ENCODE measurements at places on chromosomes 16 and 17.
A peak's percentile ranks its signal among the peaks of the same experiment; 100 is the strongest.

GRCh38 chr17:76422406-76422805 is 30.5 kb downstream of the UBE2O start:
- DNase-seq, result no peak

DNA sequence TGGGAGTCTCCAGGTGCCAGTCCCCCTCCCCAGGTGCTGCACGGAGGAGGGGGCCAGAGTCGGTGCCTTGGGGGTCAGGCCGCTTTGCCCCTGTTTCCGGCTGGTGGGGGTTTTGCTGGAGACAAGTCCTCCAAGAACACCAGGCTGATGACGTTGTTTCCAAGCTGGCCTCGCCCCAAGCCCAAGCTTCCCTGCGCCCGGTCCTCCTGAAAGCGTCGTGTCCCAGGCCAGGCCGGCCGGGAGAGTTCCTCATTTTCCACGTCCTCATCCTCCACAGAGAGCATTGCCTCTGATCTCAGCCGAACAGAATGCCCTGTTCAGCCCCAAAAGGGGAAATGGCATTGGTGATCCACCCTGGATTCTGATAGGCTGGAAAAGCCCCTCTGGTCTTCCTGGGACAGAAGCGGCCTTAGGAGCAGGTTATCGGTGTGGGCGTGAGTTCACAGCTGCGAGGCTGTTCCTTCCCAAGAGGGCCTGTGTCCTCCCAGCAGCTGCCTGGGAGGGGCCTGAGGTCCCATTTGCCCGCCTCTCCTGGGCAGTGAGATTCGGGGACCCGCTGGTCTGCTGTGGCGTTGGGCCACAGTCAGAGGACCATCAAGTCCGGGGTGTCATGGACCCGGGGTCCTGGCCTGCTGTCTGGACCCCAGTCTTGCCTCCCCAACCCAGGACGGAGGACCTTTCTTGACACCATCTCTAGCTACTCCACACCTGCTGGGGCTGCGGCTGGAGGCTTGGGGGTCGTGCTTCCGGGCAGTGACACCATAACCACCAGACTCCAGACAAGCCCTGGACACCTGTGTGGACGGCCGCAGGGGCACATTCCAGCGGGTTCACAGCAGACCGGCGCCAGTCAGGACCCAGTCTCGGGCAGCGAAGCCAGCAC is 7.1 kb downstream of the SOX8 start:
- no peak for DNase-seq

GRCh38 chr17:59367657-59368045 is 36.2 kb downstream of the YPEL2 start:
- no peak for DNase-seq

DNA sequence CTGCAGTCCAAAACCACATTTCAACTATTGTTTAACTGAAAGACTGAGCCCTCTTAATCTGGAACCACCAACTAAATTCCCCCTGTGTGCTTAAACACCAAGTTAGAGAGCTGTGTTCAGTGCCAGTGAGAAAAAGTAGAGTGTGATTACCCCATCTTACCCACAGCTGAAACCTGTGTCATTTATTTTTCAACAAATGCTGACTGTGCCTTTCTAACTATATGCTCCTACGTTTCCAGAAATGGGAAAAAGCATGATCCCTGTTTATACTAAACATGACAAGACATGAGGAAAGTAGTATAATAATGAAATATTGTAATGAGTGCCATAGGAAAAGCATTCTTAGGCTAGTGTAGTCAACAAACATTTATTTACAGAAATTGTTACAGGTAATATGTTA is 7.4 kb upstream of the TOX3 start:
- no peak for DNase-seq

- DNase-seq, result no peak
Observed at GRCh38 chr16:3458278-3458851, 14.9 kb downstream of the NAA60 start.

DNA sequence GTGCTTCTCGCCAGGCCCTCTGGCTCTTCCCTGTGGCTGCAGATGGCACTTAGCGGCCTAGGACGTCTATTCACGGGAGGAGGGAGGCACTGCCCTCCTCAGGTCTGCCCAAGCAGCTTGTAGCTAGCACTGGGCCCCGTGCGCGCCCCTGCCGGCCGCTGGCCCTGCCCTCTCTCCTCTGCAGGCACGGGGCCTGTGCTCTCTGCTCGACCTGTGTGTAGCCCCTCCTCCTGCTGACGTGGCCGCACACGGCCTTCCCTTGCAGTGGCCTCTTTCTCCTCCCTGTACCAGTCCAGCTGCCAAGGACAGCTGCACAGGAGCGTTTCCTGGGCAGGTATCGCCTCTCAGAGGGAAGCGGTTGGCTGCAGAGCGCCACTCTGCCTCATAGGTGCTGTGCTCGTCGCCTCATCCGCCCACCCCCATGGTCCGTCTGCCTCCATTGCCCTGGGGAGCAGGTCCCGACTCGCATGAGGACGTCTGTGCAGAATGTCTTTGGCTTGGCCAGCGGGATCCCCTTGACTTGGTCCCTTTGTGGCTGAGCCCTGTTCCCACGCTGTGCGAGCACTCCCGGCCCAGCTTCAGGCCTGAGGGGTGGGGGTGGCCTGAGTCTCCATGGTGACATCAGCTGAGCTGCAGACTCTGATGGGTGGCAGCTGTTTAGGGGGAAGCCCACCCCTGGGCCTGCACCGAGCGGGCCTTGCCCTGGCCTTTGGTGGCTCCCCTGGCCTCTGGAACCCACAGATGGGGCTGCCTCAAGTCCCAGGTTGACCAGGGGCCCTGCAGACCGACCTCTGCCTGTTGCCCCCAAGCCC is 34.6 kb downstream of the TSC2 start:
- DNase-seq, result no peak

DNA sequence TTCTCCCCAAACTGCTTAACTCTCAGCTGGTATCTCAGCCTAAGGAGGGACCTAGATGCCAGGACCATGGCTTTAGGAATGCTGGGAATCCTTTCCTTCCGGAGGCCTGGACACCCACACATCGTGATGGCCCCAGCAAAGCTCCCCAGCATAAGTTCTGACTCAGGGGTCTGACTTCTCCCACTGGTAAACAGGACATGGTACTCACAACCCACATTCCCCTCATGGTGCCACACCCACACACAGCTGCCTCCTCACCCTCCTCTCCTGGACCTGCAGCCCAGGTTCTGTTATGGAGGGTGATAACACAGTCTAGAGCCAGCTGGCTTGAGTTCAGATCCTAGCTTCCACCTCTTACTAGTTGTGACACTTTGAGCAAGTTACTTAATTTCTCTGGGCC is 719 bp upstream of the RNF227 start:
- DNase-seq, result no peak

DNA sequence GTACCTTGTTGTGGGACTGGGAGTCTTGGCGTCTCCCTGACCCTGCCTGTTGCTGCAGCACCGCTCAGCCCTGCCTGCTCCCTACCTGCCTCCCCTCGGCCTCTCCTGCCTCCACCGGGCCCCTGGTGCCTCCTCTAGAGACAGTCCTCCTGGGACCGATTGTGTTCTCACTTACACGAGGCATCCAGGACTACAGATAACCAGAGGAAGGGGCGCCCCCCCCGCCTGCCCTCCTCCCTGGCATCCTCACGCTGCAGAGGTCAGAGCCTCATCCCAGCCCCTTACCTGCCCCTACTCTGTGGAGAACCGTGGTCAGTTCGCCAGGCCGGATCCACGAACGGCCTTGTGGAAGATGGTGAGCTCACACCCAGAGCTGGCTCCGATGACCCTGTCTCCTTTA is 24.8 kb downstream of the MAPT start:
- DNase-seq, result no peak

GRCh38 chr17:72393553-72393952 is 272.7 kb downstream of the SOX9 start:
- DNase-seq, result no peak

DNA sequence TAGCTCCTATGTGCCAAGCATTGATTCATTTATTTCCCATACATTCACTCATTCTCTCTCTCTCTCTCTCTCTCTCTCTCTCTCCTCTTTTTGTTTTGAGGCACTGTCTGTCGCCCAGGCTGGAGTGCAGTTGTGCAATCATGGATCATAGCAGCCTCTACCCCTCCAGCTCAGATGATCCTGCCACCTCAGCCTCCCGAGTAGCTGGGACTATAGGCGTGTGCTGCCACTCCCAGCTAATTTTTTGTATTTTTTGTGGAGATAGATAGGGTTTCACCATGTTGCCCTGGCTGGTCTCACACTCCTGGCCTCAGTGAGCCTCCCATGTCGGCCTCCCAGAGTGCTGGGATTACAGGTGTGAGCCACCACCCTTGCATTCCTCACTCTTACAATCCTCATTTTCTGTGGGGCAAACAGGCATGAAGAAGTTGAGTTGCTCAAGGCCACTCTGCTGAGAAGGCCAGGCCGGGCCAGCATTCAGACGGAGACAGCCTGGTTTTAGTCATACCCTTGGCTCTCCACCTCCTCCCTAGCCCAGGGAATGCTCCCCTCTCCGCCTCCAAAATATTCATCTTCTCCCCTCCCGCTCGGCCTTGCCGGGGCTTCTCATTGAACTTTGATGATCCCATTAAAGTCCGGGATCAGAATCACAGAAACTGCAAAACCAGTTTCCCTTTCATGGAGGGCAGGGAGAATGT is 765 bp upstream of the PRM2 start:
- no peak for DNase-seq

DNA sequence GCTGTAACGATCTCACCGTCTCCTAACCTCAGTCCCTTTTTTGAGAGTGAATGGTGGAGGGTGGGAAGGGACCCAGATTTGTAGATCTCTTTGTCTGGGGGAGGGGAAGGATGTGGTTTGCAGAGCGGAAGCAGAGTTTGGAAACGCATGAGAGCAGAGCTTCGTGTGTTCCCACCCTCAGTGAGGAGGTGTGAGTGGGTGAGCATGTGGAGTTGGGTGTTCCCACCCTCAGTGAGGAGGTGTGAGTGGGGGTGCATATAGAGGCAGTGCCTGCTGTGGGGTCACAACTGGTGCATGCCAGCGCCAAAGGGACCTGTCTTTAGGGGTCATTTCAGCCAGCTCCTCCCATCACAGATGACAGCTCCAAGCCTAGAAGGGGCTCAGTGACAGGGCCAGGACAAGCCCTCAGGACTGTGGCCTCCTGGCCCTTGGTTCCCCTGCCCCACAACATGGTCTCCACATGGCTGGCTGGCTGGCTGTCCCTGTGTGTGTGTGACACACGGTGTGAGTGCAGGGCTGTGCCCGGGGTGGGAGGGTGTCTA is 1.8 kb upstream of the CISD3 start:
- peak; percentile 85 for DNase-seq

GRCh38 chr16:29916979-29917378 is 9.0 kb downstream of the KCTD13 start:
- DNase-seq, result no peak

DNA sequence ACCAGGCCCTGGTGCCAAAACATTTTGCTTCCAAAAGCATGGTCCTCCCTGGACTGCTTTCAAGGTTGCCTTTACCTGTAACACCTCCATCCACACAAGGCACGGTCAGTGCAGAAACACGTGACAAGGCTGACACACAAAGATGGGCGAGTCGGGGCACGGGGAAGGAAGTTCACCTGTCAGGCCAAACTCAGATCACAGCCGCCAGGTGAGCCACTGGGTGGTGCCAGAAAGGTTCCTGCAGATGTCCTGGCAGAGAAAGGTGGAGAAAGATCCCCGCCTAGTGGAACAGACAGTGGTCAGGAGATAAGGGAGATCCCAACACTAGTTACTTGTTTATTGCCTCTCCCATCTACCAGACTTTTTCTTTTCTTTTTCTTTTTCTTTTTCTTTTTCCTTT is 155.3 kb downstream of the AIPL1 start:
- no peak for DNase-seq

DNA sequence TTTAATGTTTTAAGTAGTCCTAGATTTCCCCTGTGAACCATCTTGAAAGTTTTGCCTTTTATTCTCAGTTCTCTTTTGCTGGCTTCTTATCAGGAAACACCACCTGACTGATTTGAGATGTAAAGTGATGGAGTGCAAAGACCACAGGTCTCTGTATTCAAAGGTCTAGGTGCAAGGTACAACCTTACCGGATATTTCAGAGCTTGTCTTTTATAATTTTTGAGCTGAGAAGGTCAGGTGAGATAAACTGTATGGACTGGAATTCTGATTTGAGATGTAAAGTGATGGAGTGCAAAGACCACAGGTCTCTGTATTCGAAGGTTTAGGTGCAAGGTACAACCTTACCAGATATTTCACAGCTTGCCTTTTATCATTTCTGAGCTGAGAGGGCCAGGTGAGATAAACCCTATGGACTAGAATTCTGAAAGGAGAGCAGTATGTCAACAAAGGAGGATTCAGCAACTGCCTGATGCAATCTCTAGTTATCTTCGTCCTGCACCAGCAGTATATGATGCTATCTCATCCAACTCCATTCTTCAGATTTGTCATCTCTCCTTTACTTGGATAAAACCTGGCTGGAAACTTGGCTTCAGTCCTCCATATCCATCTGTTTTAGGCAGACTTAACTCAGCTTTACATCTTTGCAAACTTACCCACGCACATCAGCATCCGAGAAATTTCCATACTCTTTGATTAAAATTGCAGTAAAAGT is 64.3 kb downstream of the CENPV start:
- no peak for DNase-seq

DNA sequence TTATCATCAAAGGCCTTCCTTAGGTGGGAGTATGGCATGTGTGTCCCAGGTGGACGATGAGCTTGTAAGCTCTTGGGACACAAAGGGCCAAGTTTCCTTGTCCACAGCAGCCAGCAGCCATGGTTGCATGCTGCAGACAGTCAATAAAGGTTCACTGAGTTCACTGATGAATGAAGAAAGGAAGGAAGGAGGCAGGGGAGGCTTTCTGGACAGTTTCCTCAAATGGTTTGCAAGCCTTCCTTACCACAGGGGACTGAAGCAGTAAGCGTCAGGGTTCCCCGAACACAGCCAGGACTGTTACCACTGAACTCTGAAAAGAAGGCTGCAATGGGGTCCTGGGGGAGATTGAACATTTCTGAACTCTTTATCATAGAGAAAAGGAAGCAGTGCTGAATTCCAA is 111.1 kb downstream of the GAS7 start:
- no peak for DNase-seq

DNA sequence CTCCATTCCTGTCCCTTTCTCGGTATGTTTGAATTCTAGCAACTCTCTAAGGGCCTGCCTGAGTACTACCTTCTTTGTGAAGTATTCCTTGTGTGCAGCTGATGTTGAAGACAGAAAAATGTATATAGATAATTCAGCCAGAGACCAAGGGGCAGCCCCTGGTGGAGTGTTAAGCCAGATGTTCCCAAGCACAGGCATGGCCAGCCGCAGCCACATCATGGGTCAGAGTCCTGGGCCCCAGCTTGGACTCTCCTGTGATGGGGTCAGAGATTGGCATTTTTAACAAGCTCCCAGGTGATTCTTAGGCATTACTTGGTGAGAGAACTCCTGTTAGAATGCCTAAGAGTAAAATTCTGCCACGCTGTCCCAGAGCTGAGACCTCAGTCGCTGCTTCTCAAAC is 100.8 kb downstream of the IRF8 start:
- no peak for DNase-seq

All from naive thymus-derived CD4-positive, alpha-beta T cell (primary cell).